ENCODE measurements at places on chromosomes 16 and 17.
A peak's percentile ranks its signal among the peaks of the same experiment; 100 is the strongest.

DNA sequence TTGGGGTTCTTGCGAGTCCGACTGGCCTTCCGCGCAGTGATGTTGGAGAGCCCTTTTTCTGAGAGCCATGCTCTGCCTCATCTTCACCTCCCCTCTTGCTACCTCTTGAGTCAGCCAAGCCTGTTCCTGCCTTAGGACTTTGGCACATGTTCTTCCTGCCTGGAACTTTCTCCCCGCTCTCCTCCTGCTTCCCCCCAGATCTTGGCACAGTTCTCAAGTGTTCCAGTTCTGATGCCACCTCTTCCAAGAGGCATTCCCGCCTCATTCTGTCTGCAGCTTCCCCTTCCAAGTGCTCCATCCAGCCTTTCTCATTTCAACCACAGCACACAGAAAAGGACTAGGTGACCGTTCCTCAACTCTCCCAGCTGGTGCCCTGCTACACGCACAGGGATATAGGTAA lies 7.7 kb downstream of the AKAP1 start:
- DNase-seq: no peak

DNA sequence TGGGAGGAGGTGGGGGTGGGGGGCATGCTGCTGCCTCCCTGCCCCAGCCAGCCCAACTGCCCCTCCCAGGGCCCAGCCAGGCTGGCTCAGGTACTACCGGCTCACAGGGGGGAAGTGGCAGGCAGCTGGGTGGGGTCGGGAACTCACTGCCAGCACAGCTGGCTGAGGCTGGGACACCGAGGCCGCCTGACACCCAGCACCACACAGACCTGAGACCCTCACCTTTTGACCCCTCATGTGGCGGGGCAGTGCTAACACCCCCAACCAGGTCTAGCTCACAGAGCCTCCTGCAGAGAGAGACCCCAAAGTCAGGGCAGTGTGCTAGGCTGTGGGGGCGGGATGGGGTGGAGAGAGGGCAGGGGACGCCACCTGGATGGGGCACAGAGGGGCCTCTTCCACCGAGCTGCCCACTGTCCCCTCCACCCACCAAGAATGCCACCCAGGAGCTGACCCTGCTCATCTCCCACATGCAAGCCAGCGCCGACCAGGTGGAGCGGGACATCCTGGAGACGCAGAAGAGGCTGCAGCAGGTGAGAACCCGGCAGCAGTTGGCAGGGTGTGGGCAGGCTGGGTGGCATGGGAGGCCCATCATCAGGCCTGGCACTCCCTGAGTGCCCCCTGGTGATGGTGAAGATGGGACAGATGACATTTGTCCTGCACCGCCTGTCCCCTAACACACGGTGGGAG lies 3.0 kb downstream of the EVPLL start:
- DNase-seq: no peak

DNA sequence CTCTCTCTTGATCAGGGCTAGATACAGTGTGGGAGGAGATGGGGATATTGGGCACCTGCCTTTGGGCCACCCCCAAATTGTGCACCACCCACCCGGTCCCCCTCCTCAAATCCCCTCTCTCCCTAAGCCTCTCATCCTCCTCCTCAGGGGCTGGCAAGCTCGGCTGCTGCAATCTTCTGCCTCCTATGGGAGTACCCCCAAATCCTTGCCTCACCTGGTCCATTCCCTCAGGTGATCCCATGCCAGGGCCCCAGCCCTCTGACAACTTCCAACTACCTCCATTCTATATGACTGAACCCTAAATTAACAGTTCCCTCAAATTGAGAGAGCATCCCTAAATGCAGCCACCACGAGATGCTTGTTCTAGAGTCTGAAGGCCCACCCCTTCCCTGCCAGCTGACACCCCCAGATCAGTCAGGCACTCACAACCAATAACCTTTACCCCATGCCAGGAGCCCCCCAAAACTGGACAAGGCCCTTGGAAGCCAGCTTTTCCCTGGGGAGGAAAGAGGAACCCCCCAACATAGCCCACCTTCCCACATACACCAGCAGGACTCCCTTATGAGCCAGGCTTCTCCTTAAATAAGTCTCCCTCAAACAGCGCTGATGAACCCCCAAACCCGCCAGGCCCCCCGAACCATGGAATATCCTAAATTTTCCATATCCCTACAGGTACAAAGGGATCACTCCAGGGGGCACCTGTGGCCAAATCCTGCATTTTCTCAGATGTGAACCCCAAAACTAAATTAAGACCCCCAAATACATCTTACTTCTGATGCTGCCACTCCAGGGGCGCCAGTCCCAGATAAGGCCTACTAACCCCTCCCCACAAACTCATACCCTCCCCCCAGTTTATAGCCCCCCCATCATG lies 3.2 kb downstream of the DLG4 start:
- DNase-seq: no peak

DNA sequence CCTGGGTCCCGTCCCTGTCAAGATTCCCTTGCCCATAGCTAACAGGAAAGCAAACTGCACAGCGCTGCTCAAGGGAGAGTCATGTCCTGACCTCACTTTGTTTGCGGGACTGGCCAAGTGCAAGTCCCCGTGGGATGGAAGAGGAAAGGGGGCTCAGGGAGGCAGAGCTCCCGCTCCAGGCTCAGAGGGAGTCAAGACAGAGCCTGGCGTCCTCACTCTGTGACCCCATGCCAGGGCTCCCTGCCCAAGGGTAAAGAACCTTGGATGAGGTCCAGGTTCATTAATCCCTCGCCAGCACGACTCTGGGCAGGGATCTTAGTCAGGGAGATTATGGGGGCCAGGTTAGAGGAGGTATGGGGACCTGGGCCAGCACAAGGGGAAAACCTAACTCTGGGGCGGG lies 51.5 kb upstream of the CBX4 start:
- no peak for DNase-seq

GRCh38 chr16:64730261-64730660 lies 391.6 kb downstream of the CDH11 start:
- DNase-seq: no peak

GRCh38 chr17:74137416-74137815 lies 66.1 kb upstream of the RPL38 start:
- no peak for DNase-seq

- DNase-seq: no peak
Observed at GRCh38 chr17:28973425-28973824, 22.1 kb upstream of the PHF12 start.

- DNase-seq: no peak
Observed at GRCh38 chr17:41347869-41348760, 2.5 kb downstream of the KRT33A start.

DNA sequence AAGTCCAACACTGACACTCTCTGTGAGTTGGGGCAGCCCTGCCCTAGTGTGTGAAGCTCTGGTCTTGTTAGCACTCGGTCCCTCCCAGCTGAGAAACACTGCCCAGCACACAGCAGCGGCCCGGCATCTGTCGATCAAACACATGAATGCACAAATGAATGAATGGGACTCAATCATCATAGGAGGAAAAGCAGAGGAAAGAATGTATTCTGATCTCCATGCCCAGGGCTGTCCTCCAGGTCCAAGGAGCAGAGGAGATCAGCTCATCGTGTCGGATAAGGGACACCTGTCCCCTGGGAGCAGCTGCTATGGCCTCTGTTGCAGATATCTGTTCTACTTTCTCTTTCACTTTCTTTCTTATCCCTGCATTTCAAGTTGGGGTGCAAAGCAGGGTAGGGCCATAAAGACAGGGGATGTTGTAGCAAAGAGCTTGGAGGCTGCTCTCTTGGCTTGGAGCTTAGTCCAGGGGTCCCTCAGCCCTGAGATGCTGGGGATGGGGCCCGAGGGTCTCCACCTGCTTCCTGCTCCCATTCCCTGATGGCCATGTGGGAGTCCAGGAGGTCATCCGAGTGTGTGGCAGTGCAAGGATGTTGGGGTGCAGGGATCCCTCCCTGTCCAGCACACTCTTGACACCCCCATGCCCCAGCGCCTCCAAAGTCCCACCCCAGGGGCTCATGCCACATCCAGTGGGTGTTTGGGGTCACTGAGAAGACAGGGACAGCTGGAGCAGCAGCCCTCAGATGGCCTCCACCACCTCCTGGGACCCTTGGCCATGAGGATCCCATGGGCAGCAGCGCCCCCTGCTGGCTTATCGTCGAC lies 88.2 kb downstream of the IRF8 start:
- peak; percentile 21 for DNase-seq

DNA sequence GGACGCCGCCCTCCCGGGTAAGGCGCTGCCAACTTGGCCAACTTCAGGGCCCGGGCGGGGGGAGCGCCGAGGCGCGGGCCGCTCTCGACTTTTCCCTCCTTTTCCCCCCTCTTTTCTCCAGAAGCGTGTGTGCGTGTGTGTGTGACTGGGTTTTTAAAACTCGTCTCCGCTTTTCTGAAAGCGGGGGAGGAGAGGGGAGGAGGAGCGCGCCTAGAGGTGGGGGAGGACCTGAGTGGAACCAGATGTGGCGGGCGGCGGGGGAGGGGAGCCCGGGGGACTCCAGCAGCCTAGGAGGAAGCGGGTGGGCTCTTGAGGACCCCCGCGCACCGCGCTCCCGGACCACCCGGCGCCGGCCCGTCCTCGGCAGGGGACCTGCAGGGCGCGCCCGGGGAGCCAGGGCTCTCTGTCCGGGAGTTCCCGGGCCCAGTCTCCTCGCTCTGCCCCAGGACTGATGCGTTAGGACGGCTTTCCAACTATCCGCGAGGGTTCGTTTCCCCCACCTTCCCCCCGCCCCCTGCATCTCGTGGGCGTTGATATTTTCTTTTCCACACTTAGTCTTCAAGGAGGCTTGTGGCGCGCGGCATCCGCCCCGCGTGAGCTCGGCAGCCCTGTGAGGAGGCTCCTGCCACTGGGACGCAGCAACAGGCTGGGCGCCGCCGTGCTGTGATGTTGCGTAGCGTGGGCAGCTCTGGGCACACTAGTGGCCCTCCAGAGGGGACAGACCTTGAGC lies 599 bp downstream of the MRC2 start:
- DNase-seq: no peak

DNA sequence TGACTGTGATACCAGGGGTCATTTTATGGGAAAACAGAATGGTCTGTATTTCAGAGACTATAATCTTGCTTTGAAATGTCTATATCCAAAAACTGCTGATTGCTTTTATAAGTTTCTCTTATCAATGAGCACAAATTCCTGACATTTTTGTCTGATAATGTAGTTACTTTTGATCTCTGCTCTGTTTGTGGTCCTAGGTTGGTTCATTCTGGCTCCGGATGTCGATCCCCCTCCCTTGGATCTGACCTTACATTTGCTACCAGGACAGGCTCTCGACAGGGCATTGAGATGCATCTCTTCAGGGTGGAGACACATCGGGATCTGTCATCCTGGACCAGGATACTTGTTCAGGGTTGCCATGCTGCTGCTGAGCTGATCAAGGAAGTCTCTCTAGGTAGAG lies 27.3 kb upstream of the VPS4A start:
- no peak for DNase-seq

DNA sequence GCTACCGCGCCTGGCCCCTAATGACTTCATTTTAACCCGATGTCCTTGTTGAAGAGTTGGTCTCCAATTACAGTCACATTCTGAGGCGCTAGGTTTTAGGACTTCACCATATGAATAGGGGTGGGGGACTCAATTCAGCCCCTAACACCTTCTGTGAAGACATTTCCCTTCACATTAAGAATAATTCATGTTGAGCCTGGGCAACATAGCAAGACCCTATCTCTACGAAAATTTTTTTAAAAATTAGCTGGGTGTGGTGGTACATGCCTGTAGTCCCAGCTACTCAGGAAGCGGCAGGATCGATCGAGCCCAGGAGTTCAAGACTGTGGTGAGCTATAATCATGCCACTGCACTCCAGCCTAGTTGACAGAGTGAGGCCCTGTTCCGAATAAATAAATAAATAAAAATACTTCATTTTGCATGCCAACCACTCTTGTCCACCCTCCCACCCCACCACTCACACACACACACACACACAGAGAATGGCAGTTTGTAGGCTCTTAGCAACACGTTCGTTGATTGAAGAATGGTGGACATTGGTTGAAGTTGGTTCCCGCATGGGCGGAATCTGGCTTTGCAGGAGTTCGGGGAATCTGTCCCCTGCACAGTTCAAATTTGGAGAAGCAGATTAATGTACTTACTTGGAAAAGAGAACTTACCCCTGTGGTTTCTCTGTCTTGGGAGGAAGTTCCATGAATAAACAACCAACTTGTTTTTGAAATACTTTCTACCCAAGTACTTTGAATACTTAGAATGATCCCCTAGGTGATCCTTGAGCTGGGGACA lies 27.8 kb upstream of the TVP23A start:
- DNase-seq: no peak

GRCh38 chr17:75059369-75060345 lies 12.6 kb downstream of the KCTD2 start:
- DNase-seq: peak; percentile 83

GRCh38 chr16:56657555-56658326 lies at the start of gene MT1F:
MT1F (plus strand) TSS chr16:56657959; CDS start chr16:56658059, 100 bp downstream.
- DNase-seq: no peak

GRCh38 chr16:21611198-21611555 lies 11.8 kb downstream of the METTL9 start:
- no peak for DNase-seq

DNA sequence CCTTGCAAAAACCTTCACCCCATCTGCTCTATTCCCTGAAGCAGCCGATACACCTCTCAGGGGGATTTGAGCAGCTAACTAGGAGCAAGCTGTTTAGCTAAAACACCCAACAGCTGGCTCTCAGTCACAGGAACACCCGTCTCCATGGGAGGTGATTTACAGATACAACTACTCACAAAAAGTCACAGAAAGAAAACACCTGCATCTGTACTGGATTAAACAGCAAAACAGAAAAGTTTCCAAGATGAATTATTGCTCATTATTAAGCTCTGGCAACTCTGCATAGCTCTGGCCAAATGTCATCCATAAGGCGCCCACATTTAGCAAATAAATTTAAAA lies 22.3 kb downstream of the GJC1 start:
- DNase-seq: peak; percentile 76

GRCh38 chr17:74742153-74742515 lies 5.1 kb downstream of the RAB37 start:
- DNase-seq: no peak

- DNase-seq: no peak
Observed at GRCh38 chr17:4733073-4733531, 1.9 kb downstream of the MED11 start.

- DNase-seq: no peak
Observed at GRCh38 chr17:1007310-1008007, 10.5 kb downstream of the TIMM22 start.

GRCh38 chr16:10610499-10611184 lies 30.2 kb upstream of the EMP2 start:
- DNase-seq: no peak
